ENCODE measurements at places on chromosomes 2 and 18. TPM values are rescaled to one million over a fixed set of nuclear protein-coding genes. Genes with fewer than 3 reads are reported as not detected.

DNA sequence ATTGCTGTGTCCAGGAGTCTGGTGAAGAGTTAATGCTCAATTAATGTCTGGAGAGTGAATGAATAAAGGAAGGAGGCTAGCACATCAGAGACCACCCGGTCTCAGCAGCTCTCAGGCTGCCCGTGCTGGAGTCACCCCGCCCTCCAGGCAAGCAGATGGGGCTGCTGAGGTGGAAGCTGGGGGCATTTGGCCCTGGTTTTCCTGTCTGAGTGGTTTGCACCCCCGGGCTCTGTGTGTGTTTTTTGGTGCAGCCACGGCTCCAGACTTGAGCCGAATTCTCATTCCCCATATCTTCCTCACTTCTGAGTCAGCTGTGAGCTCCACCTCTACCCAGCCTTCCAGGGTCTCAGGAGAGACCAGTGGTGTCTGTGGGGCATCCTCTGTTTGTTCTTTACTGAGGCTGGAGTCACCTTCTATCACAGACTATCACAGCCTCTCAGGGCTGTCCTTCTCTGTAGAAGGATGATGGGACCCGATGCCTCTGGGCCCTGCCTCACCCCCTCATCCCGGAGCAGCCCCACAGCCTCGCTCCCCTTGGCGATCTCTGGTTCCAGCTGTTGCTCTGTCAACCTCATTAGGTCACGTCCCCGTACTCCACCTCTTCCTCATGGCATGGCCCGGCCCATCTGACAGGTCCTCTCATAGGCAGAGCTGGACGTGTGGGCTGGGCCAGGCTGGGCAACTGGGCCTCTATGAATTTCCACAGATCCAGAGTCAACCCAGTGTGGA, 60.8 kb downstream of the HS1BP3 start:
- DNase-seq, result peak; percentile 57

DNA sequence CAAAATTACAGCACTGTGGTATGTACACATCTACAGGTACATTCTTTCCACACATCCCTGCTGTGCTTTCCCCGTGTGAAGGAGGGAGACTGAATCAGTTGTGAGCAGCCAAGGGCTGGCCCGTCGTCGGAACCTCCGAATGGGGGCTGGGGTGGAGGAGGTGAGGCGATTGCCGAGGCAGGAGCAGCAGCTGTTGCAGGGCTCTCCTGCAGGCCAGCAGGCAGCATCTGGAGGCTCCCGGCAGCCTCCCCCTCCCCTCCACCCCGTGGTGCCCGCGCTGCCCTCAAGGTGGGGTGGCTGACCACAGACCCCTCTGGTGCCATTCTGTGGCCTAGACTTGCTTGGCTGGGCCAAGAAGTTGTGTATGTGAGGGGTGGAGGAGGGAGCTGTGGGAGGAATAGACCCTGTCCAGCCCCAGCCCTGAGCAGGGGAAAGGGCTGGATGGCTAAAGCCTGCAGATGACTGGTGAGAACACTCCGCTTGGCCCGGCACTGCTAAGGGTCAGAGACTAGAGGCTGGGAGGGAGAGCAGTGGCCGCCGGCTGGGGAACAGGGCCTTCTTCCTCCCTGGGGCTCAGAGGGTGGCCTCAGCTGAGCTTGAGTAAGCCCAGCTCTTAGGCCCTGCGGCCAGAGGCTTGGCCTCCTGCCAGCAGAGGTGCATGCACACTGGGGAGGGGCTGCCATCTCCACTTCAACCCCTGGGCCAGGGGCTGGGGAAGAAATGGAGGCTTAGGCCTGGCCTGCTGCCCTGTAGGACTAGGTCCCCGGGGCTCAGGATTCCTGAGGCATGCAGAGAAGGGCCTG, 7.6 kb downstream of the STAMBP start:
- no peak for DNase-seq

GRCh38 chr2:218218268-218219185, 1.5 kb downstream of the ARPC2 start:
- peak; percentile 97 for DNase-seq

DNA sequence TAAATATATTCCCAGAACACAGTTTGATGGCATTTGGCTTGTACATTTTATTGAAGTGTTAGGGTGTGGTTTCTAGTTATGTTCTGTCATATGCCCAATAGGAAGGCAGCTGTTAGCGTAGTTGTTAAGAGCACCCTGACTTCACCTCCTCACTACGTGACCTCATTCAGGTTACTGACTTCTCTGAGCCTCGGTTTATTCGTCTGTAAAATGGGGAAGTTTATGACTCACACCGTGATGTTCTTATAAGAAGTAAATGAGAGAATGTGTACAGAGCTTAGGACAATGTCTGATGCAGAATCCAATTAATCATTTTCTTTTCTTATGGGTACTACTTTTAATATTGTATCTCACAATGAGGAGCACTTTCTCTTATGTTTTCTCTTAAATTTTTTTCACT, 226.0 kb downstream of the PTPRM start:
- DNase-seq, result no peak

DNA sequence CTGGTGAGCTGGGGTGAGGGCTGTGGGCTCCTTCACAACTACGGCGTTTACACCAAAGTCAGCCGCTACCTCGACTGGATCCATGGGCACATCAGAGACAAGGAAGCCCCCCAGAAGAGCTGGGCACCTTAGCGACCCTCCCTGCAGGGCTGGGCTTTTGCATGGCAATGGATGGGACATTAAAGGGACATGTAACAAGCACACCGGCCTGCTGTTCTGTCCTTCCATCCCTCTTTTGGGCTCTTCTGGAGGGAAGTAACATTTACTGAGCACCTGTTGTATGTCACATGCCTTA, 10.5 kb downstream of the PROC start:
- no peak for DNase-seq

- DNase-seq, result peak; percentile 83
Measured at GRCh38 chr2:74406035-74406434, 15.4 kb downstream of the C2orf81 start.

- DNase-seq, result peak; percentile 11
Measured at GRCh38 chr2:3780477-3781402, 77.4 kb downstream of the DCDC2C start.

- DNase-seq, result peak; percentile 33
Measured at GRCh38 chr2:240013343-240013742, 11.8 kb downstream of the NDUFA10 start.

The HOXD12 gene
- not detected for total RNA-seq

The EPB41L5 gene
- total RNA-seq, result 71.0 TPM

All from bronchial epithelial cell (primary cell).